Central memory CD4-positive, alpha-beta T cell (primary cell): ENCODE measurements at places on chromosomes 12 and 14.

DNA sequence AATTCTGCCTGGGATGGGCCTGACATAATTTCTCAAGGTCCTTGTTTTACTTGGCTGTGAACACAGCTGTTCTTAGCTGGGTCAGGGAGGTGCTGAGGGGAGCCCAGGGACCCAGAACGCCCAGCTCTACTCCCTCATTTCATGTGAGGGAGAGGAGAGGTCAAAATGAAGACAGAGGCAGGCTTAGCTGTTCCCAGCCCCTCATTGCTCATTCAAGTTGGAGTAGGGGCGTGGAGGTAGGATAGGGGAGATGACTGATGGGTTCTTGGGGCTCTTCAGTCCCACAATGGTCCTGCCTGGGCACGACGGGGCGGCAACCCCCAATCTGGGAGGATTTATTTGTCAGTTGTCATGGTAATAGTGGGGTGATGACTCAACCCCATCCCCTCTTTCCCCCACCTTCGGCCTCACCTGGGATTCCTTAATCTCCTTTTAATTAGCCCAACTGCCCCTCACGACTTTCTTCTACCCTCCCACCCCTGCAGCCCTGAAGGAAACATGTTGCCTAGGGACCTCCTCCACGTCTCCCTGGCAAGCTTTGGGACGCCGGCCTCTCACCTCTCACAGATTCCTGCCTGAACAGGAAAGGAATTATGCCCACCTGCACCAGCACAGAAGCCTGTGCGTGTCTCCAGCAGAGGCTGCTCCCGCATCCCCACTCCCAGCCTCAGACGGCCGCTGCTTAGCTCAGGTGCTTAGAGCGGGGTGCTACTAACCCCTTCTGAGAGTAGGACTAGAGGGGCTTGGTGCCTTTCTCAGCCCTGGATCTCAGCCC lies 10.2 kb downstream of the SPRYD3 start:
- DNase-seq = no peak

DNA sequence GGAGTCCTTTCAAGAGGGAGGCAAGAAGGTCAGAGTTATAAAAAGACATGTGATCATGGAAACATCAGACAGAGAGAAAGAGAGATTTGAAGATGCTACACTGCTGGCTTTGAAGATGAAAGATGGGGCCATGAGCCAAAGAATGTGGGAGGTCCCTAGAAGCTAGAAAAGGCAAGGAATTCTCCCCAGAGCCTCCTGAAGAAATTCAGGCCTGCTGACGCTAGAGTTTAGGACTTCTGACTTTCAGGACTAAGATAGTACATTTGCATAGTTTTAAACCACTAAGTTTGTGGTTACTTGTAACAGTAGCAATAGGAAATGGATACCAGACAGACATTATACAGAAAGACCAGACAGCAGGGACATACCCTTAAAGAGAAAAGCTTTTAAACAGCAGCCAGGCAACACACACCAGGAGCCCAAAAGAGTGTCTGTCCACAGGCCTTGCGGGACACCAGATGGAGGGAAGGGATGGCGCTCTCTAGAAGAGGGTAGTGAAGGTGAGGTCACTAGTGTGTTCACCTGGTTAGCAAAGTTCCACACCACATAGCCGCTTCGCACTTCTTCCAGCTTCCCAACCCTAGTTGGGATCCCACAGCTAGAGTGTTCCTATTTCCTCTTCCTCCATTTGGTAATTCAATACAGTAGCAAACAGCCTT lies 29.7 kb upstream of the CEBPE start:
- no peak for DNase-seq

- DNase-seq = no peak
These were observed 961 bp downstream of the CMAS start for GRCh38 chr12:22046968-22047390.

DNA sequence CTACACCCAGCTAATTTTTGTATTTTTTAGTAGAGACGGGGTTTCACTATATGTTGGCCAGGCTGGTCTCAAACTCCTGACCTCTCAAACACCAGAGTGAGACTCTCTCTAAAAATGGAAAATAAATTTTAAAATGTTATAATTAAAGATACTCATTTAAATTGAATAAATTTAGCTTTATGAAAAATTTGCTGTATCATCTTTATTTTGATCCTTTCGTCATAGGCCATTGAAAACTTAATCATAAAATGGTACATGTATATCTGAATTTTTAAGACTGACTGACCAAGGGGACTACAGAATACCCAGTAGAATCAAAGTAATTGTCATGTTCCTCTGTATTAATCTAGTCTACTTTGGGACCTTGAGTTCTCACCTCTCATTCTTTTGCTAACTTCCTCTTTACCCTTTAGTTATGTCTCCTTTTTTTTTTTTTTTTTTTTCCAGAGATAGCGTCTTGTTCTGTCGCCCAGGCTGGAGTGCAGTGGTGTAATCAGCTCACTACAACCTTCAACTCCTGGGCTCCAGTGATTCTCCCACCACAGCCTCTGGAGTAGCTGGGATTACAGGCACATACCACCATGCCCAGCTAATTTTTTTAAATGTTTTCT lies 9.5 kb downstream of the RAB5B start:
- no peak for DNase-seq

- DNase-seq = no peak
These were observed 96.2 kb upstream of the PTPRB start for GRCh38 chr12:70733385-70733784.

GRCh38 chr12:28540324-28540714 lies 350.1 kb downstream of the CCDC91 start:
- no peak for DNase-seq

- DNase-seq = no peak
These were observed 149.2 kb upstream of the SYT10 start for GRCh38 chr12:33588725-33589405.

DNA sequence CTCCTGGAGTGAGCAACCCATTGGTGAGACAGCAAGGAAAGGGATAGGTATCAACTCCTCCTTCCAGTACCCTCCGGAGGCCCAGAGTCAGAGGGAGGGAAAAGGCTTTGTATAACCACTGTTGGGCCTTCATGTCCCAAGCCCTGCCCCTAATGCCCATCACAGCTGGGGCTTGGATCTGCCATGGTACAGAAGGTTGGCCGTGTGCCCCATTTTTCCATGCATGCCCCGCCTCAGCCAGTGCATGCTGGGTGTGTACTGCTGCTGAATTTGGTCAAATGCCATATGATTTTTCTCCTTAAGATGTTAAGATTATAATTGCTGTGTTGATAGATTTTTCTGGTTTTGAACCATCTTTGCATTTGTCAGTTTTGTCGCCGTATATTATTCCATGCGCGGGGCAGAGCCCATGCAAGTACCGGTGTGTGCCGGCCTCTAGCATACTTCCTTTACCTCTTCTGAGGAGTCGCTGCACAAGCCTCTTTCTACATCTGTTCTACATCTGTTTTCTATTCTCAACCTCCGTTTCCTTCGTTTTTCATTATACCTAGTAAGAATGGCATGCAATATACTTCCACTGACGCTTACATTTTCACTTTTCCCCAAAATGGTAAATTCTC lies 26.6 kb downstream of the PPP2R5C start:
- no peak for DNase-seq

- DNase-seq = no peak
These were observed 111.2 kb downstream of the ITPR2 start for GRCh38 chr12:26721800-26722199.

- DNase-seq = no peak
These were observed 11.1 kb upstream of the PSEN1 start for GRCh38 chr14:73125169-73125588.

- no peak for DNase-seq
These were observed 884 bp downstream of the CAPRIN2 start for GRCh38 chr12:30753751-30754382.

DNA sequence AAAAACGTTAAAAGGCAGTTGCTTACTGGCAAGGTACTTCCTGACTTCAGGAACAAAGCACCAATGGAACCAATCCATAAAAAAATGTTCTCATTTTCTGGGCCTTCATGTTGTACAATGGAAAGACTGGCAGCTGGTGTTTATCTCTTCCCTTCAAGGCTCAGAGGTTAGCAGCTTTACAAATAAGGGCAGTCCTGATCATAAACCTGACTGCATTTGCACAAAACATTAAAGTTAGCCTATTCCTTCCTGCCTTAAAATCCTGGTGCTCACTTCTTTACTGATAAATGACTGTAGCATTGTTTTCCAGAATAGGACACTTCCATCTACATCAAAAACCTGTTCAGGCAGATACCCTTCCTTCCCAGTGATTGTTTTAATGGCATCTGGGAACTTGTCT lies 19.2 kb downstream of the IL26 start:
- DNase-seq = no peak

GRCh38 chr12:109596418-109597244 lies 23.0 kb downstream of the MVK start:
- no peak for DNase-seq

- DNase-seq = no peak
These were observed 26.7 kb downstream of the GALNT9 start for GRCh38 chr12:132302466-132303358.

GRCh38 chr12:92556141-92556540 lies 146.6 kb upstream of the PLEKHG7 start:
- DNase-seq = no peak

- DNase-seq = no peak
These were observed 14.6 kb upstream of the KANSL2 start for GRCh38 chr12:48696626-48697025.

GRCh38 chr12:28021704-28022103 lies 49.2 kb upstream of the PTHLH start:
- DNase-seq = no peak

DNA sequence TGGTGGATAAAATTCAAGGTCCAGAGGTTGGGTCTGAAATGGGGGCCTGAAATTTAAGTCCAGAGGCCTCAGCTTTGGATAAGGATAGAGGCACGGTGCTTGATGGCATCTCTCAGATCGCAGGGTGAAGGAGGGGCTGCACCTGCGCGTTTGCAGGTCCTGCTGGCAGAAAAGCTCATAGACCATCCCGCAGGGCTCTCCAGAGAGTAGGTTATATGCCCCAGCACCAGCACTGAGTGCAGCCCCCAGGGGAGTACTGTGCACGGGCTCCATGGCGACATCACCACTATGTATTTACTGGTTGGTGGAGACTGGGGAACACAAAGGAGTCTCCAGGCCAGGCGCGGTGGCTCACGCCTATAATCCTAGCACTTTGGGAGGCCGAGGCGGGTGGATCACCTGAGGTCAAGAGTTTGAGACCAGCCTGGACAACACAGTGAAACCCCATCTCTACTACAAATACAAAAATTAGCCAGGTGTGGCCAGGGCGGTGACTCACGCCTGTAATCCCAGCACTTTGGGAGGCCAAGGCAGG lies 4.3 kb upstream of the CD63 start:
- no peak for DNase-seq

- no peak for DNase-seq
These were observed 142.9 kb downstream of the NAV3 start for GRCh38 chr12:77973579-77973978.

- peak; percentile 79 for DNase-seq
These were observed 17.7 kb upstream of the CD27 start for GRCh38 chr12:6426882-6427671.

- no peak for DNase-seq
These were observed 7.5 kb downstream of the REC8 start for GRCh38 chr14:24179294-24179960.

DNA sequence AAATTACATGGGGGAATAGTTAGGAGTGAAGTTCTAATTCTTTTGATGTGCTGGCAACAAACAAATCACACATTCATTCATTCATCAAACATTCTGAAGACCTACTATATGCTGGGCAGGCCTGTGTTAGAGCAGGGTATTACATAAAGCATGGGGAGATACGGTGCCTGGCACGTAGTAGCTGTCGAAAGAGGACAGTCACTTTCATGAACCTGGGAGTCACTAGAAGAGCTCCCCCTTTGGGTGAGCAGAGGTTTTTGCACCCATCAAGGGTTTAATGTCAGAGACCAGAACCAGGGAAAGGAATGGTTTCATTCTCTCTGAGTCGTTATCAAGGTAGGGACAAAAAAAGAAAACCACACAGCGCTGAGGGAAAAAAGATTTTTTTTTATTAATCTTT lies 10.0 kb downstream of the LHX5 start:
- DNase-seq = no peak

DNA sequence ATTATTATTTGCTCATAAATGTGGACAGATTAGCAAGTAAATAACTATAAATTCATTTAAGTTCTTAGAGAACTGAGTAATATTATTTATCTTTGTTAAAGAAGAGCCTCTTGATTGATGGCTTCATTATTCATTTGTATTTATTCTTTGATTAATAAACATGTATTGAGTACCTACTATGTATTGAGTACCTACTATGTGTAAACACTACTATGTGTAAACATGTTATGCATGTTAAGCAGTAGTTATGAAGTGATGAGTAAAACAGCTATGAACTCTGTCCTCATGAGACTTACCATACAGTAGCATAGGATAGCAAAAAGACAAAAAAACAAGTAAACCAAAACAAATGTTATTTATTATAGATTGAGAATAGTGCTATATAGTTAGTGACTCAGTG lies 61.9 kb downstream of the MNAT1 start:
- DNase-seq = no peak

GRCh38 chr12:130701402-130701744 lies 14.7 kb downstream of the RIMBP2 start:
- DNase-seq = no peak

- DNase-seq = no peak
These were observed 21.3 kb downstream of the GPR68 start for GRCh38 chr14:91223028-91223783.

DNA sequence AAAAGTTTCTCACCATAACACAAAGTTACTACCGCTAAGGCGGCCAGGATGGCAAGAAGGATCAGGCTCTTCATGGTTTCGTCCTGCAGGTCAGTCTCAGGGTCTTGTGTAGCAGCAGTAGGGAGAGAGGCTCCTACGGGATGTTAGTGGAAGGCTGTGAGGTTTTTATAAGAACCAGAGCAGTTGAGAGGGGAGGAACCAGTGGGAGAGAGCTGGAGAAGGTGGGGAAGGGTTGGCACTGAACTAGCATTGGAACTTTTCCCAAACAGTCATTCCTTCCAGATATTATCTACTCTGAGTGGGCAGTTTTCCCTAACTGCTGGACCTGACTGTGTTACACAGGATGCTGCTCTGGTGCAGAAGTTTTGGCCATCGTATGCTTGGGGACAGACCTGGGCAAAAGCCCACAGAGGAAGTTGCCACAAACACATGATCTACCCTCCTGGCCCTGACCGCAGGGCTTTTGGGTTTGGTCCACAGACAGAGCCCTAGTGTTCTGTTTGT lies at the start of gene MGP:
TSS of gene MGP (minus strand) at position 137 of the 504 bp plus-strand sequence. CDS start at position 74, 63 bp downstream.
- no peak for DNase-seq

DNA sequence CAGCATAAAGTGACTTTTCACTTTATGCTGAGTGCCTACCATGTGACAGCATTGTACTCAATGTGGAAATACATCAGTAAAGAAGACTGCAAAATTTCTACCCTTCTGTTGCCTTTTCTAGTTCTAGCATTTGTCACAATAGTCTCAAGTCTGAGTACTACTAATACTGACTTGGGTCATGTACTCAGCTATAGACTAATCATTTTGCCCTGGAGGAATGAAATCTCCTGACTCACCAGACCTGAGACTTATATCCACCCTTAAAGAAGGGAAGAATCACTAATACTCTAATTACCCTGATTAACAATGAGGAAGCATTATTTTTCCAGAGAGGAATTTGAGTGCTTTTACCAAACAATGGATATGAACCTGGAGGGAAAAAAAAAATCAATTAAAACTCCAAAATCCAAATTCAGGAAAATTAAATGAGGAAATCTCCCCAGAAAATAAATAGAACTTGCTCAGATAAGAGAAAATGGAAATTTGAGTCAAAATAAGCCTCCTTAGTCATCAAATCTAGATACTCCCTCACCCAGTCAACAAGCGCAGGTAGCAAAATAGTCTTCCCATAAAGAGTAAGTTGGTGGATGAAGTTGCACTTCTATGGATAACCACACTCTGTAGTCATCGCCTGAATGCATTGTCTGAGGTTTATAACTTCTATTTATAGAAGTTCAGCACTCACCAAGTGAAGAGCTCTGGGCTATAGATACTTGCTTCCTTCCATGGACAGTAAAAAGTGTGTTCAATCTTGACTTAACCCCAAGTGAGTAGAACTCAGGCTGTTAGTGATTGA lies 386.6 kb downstream of the SYT1 start:
- DNase-seq = no peak
